ENCODE measurements at places on chromosomes 3 and 15.
A peak's percentile ranks its signal among the peaks of the same experiment; 100 is the strongest.

- DNase-seq: no peak
Measured at GRCh38 chr3:88149101-88149508, 654 bp upstream of the C3orf38 start.

- no peak for DNase-seq
Measured at GRCh38 chr3:168066882-168067281, 28.8 kb downstream of the GOLIM4 start.

- no peak for DNase-seq
Measured at GRCh38 chr15:32942401-32942841, 224.6 kb downstream of the GREM1 start.

DNA sequence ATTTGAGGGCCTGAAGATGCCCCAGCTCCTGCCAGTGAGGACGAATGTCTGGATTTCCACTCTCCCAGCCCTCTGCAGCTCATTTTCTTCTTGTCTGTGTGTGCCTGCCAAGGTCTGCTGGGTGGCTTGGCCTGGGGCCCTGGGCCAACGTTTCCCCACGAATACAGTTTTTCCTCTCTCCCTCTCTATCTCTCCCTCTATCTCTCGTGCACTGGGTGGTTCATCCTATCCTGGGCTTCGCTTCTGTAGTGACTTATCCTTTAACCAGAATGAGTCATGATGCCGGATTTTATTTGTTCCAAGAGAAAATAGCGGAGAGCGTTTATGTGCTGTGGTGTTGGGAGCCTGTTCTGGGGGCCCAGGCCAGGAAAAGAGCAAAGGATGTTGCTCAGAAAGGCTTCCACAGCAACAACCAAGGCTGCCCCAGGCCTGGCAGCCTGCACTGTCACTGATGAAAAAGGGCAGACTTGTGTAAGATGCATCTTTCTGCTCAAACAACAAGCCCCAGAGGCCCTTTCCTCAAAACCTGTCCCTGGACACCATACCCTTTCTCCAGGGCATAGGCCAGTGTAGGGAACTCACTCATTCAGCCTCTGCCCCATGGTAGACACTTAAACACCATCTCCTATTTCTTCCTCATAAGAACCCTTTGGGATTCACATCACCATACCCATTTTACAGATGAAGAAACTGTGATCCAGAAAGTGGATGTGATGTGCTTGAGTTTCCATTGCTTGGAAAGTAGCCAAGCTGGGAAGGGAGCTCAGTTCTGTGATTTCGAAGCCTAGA, 47.3 kb downstream of the ITGA11 start:
- no peak for DNase-seq

DNA sequence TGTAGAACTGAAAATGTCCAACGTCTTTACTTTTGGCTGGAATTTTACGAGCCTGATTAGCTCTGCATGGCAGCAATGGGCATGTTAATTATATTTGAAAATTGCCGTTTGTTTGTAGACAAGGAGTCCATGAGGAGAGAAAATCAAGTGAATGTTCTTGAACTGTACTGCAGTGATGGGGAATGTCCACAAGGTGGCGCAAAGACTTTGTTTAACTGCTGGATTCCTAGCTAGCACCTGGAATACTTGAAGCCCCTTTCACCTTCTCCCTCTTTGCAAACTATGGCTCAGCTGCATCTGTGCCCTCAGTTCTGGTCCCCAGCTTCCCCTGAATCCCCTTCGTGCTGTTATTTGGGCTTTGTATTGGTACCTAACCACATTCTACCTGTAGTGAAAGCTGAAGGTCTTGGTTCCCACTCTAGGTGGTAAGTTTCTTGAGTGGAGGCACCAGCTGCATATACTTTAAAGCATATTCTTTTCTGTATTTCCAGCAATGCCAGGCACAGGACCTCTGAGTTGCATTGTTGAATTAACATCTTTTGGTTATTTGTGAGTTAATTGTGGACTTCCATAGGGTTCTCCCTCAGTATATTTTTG, 25.3 kb downstream of the EXOG start:
- peak; percentile 73 for DNase-seq

GRCh38 chr3:124699686-124700396, 30.4 kb upstream of the UMPS start:
- no peak for DNase-seq

GRCh38 chr15:68025835-68026424, 28.2 kb upstream of the PIAS1 start:
- no peak for DNase-seq

DNA sequence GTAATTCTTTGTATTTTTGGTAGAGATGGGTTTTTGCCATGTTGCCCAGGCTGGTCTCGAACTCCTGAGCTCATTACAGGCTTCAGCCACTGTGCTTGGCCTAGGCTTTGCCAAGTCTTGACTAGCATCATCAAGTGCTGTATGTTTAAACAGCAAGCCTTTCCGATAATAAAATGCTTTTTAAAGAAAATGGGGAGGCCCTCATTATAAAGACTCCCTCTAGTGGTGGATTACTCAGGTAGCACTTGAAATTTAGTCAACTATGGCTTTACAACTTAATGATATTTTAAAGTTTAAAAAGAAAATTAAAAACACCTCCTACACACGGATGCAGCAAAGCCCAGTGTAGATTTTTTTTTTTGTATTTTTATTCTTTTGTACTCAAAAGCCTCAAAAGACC, 213.6 kb downstream of the GAP43 start:
- DNase-seq: no peak

GRCh38 chr15:63609448-63609847, 12.3 kb downstream of the FBXL22 start:
- no peak for DNase-seq

GRCh38 chr3:43074482-43074881, 31.4 kb downstream of the POMGNT2 start:
- peak; percentile 12 for DNase-seq

DNA sequence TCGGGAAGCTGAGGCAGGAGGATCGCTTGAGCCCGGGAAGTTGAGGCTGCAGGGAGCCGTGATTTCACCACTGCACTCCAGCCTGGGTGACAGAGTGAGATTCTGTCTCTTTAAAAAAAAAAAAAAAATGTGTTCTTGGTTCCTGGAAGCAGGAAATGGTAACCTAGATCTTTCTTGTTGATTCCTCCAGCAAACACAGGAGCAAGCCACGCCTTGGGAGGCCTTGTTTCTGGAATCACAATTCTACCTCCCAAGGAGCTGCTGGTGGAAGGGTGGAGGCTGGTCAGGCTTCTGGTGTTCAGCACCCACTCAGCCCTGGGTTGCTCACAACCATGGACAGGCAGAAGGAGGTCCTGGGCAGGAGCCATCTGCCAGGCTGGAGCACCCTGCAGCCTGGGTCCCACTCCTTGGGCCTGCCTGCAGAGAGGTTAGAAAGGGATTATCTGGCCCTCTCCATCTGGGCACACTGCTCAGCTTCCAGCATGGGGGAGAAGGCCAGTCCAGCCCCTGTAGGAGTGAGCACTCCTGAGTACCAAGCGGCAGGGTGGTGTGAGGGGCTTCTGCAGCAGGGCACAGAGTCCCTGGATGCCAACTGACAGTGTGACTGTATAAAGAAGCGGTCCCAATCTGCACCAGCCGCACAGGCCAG, 65.6 kb downstream of the ABTB1 start:
- DNase-seq: no peak

GRCh38 chr3:193780397-193780796, 187.4 kb downstream of the OPA1 start:
- no peak for DNase-seq

DNA sequence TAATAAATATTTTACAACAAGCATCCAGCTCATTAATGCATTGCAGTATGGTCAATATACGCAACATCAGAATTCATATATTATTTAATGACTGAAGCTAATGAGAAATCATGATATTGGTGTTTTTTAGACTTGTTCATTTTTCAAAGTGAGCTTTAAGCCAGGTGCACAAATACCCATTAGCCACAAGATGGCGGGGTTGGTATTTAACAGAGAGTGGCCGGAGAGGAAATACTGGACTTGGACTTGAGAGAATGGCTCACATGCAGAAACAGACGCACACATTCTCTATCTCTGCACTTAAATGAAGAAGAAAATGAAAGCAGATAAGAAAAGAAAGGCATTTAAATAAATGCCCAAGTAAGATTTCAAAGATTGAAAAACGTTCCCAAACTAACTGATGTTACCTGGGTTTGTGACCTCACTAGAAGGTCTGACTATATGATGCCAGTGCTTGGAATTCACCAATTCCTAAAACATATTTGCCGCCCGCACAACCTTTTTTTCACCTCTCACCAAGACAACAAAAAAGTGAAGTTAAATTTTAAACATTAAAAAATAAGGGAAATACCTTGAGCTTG, 21.2 kb upstream of the CRBN start:
- no peak for DNase-seq

DNA sequence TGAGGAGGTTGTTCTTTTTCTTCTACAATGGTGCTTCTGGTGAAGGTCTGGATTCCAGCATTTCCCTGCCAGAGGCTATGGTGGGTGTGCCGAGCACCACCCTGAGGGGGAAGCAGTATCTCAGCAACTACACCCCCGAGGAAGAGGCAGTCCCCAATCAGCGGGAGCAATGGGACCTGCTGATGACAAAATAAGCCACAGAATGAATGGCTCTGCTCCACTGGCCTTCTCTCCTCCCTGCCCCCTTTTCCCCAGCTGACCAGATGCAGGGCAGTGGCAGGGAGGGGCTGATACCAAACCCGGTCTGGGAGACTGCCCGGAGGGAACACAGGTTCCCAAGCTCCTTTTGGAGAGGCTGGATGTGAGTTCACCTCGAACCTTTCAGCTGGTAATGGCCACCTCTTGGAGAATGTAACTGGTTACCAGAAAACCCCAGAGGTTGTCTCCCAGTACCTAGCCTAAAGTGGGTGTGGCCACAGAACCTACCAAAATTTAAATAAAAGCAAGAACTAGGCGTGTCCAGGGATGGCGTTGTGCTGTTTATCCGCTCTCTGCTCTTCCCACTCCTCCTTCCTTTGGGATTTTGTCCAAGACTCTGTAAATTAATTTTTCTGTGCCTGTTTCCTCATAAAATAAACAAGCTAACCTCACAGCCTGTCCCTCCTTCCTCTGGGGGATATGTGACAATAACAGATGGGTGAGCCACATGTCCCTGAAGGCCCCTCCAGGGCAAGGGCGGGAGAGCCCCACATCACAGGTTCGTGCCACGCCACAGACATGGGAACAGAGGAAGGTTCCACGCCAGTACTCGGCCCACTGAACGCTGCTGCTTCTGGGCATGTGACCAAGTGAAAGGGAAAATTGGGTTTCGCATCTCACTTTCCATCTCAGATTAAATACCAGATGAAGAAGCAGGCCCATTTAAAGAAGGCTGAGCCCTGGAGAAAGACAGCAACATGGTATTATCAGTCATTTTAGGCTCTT, 35.1 kb upstream of the SPTBN5 start:
- peak; percentile 38 for DNase-seq

DNA sequence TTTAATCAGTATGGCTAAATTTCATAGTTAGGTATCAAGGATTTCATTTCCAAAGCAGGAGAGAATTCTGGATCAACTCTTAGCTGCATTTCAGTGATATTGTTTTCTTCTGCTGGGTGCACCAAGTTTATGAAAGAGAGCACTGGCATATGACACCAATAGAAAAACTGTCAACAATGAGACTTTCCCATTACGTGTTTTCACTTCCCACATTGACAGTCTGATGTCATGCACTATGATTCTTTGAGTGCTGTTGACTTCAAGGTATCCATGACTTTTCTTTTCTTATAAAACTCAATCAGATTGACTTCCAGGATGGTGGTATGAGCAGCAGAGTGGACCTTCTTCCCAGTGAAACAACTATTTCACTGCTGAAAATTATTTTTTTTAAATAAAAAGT, 476.1 kb downstream of the EDEM1 start:
- no peak for DNase-seq

GRCh38 chr3:49512781-49513355, 41.4 kb upstream of the BSN start:
- DNase-seq: no peak

- DNase-seq: no peak
Measured at GRCh38 chr3:43289401-43289800, 3.1 kb downstream of the SNRK start.

DNA sequence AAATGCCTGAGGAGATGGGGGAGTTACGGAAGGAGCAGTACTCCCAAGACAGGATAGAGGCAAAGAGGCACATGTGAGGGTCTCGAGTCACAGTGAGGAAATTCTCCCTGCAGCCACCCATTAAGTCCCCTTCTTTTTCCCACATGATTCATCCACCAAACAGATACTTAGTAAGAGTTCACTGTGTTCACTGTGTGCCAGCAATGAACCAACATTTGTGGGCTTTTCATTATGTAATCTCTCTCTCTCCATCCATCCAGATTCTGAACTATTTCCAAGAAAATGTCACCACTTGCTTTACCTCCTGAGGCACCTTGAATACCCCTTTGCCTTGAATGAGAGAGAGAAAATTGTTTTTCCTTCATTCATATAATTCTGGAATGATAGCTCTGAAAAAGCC, 24.6 kb upstream of the LRRFIP2 start:
- DNase-seq: no peak

DNA sequence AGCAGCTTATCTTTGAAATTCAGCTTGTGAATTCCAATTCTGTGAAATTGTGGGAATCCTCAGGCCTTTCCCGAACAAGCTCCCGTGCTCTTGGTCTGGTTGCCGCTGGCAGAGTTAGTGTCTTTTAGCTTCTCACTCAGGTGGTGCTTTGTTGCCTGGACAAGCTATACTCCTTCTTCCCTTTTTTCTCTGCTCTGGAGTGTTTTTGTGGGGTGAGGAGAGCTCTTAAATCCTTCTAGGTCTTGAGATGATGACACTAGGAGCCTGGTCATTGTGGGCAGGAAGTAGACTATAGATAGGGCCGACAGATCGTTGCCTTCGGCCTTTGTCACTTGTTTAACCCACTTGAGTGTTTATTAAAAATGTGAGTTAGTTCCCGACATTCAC, 93.8 kb downstream of the SLCO3A1 start:
- DNase-seq: no peak

GRCh38 chr3:37144806-37145205, 29.6 kb downstream of the LRRFIP2 start:
- DNase-seq: no peak

- DNase-seq: no peak
Measured at GRCh38 chr3:66028457-66028856, 10.3 kb downstream of the MAGI1 start.

DNA sequence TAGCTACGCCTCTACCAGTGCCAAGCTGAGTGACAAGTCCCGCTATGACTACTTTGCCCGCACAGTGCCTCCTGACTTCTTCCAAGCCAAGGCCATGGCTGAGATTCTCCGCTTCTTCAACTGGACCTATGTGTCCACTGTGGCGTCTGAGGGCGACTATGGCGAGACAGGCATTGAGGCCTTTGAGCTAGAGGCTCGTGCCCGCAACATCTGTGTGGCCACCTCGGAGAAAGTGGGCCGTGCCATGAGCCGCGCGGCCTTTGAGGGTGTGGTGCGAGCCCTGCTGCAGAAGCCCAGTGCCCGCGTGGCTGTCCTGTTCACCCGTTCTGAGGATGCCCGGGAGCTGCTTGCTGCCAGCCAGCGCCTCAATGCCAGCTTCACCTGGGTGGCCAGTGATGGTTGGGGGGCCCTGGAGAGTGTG, 5.7 kb downstream of the GRM2 start:
- DNase-seq: no peak

Measured in stimulated activated CD8-positive, alpha-beta memory T cell treated with anti-CD3 and anti-CD28 coated beads, Interleukin-4, amount 100 ng/mL, for 48 hours (primary cell).